ENCODE measurements at places on chromosomes 4 and X.

- no peak for DNase-seq
Observed at GRCh38 chr4:176611951-176612350, 180.8 kb downstream of the VEGFC start.

DNA sequence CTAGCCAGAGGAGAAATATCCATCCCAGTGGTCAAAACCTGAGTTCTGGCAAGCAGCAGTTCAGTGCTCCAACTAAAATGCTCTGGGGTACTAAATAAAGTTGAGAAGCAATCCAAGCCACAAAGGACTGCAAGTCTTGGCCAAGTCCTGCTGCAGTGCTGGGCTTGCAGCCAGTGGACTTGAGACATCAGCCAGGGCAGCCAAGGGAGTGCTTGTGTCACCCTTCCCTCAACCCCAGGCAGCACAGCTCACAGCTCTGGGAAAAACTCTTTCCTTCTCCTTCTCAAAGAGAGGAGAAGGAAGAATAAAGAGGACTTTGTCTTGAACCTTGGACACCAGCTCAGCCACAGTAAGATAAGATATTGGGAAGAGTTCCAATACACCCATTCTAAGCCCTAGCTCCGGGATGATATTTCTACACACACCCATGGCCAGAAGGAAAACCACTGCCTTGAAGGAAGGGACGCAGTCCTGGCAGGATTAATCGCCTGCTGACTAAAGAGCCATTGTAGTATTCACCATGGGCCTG is 99.8 kb downstream of the PTCHD1 start:
- DNase-seq, result no peak

DNA sequence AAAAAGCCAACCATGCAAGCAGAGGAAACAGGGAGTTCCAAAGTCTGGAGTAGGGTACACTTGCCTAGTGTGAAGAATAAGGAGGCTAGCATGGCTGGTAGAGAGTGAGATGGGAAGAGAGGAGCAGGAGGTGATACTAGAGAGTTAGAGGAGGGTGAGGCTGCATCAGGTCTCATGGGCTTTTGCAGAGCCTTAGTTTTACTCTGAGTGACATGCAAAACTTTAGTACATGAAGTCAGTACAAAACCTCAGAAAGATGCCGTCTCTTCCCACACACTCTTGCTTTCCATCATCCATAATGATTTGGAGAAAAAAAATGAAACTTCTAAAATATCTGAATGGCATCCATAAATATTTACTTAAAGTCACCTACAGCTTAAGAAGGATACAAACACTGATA is 5.0 kb downstream of the OPRPN start:
- DNase-seq, result no peak

DNA sequence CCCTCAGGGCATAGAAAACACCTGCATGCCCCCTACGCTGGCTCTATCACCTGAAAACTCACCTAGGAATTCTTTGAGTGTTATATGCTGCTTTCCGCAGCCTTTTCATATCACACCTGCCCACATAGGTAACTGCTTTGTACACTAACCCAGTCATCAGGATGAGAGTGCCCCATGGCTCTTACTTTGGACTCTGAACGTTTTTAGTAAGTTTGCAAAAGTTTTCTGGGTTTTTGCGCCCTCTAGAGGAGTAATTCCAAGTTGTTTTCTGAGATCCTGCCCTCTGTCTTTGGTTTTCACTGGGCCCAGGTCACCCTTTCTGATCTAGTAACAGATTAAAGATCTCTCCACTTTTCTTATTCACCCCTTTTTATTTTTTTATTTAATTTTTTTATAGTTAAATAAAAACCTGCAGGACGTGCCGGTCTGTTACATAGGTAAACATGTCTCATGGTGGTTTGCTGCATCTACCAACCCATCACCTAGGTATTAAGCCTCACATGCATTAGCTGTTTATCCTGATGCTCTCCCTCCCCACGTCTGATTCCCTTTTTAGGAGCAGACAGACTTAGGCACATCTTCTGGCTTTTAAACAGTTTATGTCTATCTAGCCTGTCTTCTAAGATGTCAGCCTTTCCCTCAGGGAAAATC is 139.2 kb downstream of the NWD2 start:
- DNase-seq, result peak; percentile 5

- no peak for DNase-seq
Observed at GRCh38 chr4:149885896-149886295, 70.3 kb upstream of the IQCM start.

DNA sequence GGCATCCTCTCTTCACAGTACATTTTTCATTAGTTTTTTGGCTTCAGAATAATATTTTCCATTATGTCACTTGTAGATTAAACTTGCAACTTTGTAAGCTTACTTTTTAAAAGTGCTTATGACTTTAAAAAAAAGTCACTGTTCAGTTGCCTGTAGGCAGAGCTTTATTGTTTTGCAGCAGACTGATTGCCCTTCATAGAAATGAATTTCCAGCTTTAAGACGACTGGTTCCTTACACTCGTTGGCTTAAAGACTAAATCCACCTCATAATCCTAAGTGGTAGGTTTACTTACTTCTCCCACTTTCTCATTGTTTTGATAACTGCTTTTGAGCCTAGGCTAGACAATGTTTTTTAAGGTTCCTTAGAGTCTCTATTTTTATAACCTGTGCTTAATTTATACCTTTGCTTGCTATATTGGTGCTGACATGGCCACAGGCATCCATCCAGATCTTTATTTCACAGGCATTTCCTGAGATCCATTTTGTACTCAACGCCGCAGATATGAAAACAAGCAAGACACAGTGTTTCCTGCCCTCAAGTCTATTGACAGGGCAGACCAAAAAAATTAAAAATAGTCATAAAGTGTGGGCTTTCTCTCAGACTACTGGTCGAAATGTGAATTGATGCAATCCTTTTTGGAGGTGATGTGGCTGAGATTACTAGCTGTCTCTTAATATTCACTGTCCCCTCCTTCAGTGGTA is 12.6 kb upstream of the IL13RA2 start:
- no peak for DNase-seq

GRCh38 chrX:7690842-7691241 is 152.1 kb upstream of the VCX start:
- DNase-seq, result no peak
